COLO829 (cell line): ENCODE measurements at places on chromosomes 4 and X.

DNA sequence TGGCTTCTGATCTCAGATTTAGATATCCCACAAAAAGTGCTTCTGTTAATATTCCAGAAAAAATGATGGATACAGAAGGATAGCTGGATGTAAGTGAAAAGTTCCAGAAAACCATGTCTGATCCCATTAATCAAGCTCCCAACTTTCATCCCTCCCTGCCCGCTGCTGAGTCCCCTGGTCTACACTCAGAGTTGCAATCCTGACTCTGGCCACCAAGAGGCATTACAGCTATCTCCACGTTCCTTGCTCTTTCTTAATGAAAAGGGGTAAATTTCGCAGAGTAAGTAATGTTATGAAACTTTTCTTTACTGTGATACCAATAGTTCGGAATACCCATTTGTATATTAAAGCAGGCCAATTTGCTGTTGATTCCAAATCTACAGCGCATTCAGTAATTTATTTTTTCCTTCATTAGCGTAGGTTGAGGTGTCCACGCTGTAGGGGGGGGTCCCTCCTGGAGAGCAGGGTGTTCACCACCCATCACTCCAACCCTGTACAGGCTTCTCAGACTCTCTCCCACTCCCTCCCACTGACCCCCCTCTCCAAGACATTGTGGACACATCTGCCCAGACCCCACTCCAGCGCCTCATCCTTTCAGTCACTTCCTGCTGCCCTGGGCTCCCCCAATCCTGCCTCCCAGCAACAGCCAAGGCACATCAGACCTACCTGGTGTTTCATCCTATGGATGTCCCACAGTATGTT, 55.1 kb downstream of the RAB40A start:
- peak; percentile 32 for DNase-seq

- no peak for DNase-seq
These were observed 20.4 kb upstream of the BRS3 start for GRCh38 chrX:136467303-136467702.

DNA sequence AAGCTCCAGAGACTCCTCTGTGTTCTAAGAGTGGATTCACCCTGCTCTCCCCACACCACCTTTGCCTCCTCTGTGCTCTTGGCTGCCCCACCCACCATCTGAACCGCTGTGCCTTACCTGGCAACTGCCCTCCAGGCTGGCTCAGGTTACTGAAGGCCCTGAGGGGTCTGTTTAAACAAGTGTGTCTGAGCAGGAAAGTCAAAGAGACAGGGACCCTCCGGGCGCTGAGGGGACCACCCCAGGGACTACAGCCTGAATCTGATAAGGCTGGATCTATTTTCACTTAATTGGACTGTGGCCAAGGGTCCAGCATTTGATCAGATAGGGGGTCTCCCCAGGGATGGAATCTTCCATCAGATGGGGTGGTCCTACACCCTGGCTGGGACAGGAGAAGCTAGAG, 10.4 kb upstream of the MSX1 start:
- no peak for DNase-seq

GRCh38 chrX:8988446-8988845, 45.5 kb downstream of the FAM9B start:
- no peak for DNase-seq

DNA sequence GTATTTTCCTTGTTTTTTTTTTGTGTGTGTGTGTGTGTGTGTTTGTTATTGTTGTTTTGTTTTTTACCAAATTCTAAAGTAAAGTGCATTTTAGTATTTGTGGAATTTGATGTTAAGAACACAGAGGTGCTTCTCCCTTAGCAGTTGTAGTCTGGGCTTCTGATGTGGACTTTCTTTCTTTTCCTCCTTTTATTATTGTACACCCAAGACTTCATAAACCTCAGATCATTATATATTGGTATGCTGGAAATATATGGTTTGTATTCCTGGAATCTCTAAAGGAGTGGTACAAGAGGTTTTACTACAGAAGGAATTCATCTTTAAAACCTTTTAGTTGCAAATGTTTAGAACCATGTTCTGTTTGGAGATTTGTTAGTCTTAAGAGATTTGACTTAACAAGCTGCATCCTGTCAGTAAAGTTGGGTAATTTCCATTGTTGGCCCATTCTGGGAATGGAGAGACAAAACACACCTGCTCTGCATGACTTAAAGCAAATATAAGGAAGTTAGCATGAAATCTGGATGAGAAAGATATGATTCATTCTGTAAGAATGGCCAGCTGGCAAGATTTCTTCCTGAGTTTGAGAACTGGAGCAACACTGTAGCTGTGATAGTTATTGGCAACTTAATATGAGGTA, 64.0 kb downstream of the SMAD1 start:
- no peak for DNase-seq

GRCh38 chr4:165563851-165564250, 185.0 kb downstream of the CPE start:
- DNase-seq: no peak

GRCh38 chr4:139838811-139839210, 173.2 kb downstream of the MGST2 start:
- no peak for DNase-seq

DNA sequence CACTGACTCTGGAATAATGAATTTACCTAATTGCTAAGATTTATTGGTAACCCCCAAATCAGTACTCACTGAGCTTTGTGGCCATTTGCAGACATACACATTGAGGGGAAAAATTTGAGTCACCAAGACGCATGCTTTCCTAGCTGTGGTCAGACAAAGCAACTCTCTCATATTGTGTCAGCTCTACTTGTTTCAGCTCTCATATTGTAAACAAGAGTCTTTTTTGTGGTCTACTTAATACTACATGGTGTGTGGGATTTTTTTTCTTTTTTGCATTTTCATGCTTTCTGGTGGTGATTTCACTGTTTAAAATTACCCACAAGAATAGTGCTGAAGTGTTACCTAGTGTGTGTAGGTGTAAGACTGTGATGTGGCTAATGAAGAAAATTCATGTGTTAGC, 428.2 kb upstream of the GALNT7 start:
- DNase-seq: no peak
